ENCODE measurements at places on chromosomes 2 and 18.

- no peak for DNase-seq
These were observed 590.2 kb downstream of the ARHGAP15 start for GRCh38 chr2:143719406-143719805.

DNA sequence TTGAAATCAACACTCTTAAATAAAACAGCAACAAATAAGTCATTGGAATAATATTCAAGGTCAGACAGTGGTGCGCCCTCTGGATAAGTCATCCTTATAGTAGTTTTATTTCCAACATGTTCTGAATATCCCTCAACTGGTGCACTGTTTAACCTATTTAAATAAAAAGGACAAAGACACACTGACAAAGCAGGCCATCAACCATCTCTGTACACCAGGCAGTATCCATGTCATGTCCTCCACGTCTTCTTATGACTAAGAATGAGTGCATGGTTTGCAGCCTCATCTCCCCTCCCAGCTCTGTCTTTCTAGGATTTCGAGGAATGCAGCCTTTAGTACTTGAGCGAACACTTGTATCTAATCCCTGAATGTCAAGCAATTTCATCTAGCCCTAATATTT is 42.4 kb downstream of the ST3GAL5 start:
- no peak for DNase-seq

GRCh38 chr2:23526114-23526513 is 141.1 kb downstream of the KLHL29 start:
- DNase-seq = no peak

- no peak for DNase-seq
These were observed 141.3 kb upstream of the IL1R2 start for GRCh38 chr2:101850450-101850849.

DNA sequence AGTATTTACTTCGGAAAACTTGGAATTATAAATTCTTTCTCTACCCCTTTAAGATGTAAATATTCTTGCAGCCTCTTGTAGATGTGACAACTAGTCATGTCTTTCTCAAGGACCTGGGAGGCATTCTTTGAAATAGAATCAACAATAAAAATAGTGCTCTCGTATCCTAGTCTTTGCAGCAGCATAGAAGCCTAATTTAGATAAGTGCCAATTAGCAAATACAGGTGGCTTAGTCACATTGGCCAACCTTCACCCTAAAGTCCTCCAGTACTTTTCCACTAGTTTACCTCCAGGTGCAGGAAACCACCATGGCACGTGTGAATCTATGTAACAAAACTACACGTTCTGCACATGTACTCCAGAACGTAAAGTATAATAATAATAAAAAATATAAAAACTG is 3.5 kb upstream of the ZSWIM2 start:
- no peak for DNase-seq

DNA sequence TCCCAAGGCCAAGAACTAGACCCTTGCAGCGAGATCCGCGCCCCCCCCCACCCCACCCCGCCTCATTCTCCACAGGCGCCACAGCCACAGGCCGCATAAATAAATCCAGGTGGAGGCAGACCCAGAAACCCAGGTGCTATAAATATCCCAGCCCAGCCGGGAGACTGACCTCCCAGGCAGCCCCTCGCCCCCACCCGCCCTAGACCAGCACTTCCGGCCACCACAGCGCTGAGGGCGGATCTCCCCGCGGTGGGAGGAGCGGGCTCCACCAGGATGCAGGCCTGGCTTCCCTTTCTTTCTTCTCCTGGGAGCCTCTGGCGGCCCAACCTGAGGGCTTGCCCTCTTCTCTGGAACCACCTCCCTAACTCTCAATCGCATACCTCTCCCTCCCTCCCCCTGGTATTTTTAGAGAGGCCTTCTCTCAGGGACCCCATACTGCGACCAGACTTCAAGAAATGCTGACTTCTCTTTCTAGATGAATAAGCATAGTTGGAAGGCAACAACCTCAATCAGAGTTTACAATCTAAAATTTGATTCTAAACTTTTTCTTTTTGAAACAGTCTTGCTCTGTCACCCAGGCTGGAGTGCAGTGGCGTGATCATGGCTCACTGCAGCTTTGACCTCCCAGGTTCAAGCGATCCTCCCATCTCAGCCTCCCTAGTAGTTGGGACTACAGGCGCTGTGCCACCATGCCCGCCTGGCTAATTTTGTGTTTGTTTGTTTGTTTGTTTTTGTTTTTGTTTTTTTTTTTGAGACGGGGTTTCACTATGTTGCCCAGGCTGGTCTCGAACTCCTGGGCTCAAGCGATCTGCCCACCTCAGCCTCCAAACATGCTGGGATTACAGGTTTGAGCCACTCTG is 55.0 kb downstream of the PKDCC start:
- DNase-seq = no peak

Measured in MV-4-11 (cell line).